ENCODE measurements at places on chromosomes 7 and 10.

DNA sequence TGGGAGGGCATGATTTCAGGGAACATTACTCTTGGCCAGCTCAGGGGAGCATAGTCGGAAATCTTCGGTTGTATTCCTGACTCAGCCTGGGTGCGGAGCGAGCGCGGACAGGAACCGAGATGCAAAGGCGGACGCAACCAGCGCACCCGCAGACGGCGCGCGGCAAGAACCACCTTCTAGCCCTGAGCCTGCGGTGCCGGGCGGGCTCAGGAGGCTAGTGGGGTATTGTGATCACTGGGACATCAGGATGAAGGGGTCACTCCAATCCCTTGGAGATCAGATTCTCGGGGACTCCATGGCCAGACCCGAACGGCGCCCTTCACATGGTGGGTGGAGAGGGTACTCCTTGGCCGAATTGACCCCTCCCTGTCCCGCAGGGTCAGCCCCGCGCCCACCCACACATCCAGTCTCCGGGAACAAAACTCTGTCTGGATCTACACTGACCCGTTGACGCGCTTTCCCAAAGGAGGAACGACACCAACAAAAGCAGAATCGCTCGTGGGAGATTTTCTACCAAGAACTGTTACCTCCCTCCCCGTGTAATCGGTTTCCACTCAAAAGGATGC, 730.5 kb downstream of the ZWINT start:
- DNase-seq = no peak

- no peak for DNase-seq
Observed at GRCh38 chr7:131656980-131657723, 100.7 kb upstream of the PODXL start.

- DNase-seq = no peak
Observed at GRCh38 chr10:60388116-60388625, 1.5 kb downstream of the ANK3 start.

DNA sequence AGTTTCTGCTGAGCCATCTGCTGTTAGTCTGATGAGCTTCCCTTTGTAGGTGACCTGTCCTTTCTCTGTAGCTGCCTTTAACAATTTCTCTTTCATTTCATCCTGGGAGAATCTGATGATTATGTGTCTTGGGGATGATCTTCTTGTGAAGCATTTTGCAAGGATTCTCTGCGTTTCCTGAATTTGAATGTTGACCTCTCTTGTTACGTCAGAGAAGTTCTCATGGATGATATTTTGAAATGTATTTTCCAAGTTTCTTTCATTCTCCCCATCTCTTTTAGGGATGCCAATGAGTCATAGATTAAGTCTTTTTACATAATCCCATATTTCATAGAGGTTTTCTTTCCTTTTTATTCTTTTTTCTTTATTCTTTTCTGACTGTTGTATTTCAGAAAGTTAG, 184.2 kb upstream of the BET1 start:
- no peak for DNase-seq

DNA sequence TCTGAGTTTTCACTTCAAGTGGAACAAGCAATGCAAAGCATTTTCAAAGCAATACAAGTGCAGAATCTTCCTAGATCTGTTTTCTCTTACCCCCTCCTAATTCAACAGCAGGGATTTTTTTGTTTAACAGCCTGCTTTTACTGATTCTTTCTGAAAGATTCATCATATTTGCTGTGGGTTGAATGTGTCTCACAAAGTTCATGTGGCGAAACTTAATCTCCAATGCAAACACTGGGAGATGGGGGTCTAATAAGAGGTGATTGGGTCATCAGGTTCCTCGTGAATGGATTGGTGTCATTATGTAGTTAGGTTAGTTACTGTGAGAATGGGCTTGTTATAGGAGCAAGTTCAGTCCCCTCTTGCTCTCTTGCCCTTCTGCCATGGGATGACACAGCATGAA, 107.6 kb downstream of the CNNM2 start:
- no peak for DNase-seq

DNA sequence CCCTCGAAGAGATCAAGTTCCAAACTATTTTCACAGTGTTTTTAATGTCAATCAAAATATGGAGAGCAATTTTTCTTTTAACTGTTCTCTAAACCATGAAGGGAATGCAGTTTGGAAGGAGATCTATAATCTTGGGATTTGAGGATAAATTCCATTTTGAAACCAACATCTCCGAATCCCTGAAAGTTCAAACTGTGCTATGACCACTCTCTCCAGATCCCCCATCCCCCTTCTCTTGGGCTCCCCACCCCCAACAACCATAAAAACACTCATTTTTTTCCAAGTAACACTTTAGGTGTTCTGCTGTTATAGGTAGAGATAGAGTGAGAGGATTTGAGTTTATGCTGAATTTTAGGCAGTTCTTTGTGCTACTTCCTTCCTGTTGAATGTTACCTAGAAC, 1.7 kb downstream of the CALD1 start:
- no peak for DNase-seq

DNA sequence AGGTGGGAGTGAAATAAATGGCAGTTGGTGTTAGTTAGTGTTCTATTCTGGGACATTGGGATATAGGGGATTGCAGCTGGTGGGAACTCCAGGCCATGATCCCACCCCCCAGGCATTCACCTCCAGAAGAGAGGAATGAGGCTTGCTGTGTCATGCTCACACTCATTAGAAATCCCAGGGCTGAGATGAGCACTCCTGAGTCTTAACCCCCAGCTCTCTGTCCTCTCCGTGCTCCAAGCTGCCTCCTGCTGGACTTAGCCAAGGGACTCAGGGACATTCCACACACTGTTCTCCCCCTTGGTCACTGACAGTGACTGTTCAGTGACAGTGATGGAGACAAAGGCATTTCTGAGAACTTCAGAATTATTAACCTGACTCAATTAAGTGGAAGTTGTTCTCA, 21.5 kb downstream of the CYP26A1 start:
- no peak for DNase-seq
